ENCODE measurements at places on chromosomes 13 and 19. TPM values are rescaled to one million over a fixed set of nuclear protein-coding genes. Genes with fewer than 3 reads are reported as not detected.

Gene SRRM5
- 0.46 TPM for total RNA-seq

Gene SIX5
- 5.7 TPM for total RNA-seq

GRCh38 chr13:94595001-94595949 lies 677 bp downstream of the TGDS start:
- DNase-seq = peak; percentile 37

GRCh38 chr13:101845245-101846020 lies 393.0 kb downstream of the ITGBL1 start:
- no peak for DNase-seq

- no peak for DNase-seq
Measured at GRCh38 chr13:72960541-72960940, 98.3 kb upstream of the KLF5 start.
